ENCODE measurements at places on chromosomes 3 and 15. TPM values are rescaled to one million over a fixed set of nuclear protein-coding genes. Genes with fewer than 3 reads are reported as not detected.

Gene PP2D1
- not detected for total RNA-seq

Gene PPARG
- total RNA-seq, result 3.3 TPM

Gene TIMP4
- total RNA-seq, result 31.3 TPM

Gene WDR93
- total RNA-seq, result not detected

Gene LRRC3B
- not detected for total RNA-seq

Gene TLNRD1
- total RNA-seq, result 17.0 TPM

Gene CHRNA5
- 1.6 TPM for total RNA-seq
